NCI-H1048 (cell line): ENCODE measurements at places on chromosomes 12 and 14.

- DNase-seq = no peak
Measured at GRCh38 chr12:89359615-89360014, 7.3 kb upstream of the DUSP6 start.

- DNase-seq = no peak
Measured at GRCh38 chr12:46832130-46832704, 6.4 kb upstream of the SLC38A4 start.

DNA sequence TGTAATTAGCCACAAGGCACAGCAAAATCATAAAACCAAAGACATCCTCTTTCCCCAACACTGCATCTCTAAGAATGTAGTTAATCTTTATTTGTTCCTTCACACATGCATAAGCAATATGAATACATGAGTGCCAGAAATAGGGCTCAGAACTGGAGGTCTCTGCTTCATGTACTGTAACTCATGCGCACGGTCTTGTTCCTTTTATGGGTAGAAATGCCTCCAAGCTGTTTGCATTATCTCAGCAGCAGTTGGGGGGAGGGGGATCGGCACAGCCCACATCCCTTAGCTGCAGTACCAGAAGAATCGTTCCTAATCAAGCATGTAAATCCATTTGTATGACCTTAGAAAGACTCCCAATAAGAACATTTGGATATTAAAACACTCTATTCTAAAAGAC, 20.0 kb downstream of the RHOJ start:
- no peak for DNase-seq

DNA sequence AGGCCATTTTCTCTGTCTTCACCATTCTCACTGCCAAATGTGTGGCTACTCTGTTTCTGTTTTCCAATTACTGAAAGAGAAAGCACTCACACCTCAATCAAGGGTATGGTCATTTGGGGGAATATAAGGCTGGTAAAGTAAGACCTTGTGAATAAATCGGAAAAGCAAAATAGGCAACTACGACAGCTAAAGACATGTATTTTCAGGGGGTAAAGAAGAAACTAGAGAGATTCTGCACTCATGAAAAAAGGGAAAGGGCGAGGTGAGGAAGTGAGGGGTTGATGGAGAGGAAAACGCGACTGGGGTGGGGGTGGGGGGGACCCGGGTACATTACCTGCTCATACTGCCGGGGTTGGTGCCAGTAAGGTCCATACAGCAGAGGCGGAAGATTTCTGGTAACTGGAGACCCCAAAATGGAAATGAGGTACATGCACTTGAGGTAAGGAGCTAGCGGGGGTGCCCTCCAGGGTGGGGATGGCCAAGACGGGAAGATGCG, 19.3 kb downstream of the CHD8 start:
- DNase-seq = no peak

- DNase-seq = no peak
Measured at GRCh38 chr12:50246873-50247612, 36.3 kb downstream of the LIMA1 start.
